ENCODE measurements at places on chromosomes 3 and 15. TPM values are rescaled to one million over a fixed set of nuclear protein-coding genes. Genes with fewer than 3 reads are reported as not detected.

The BOC gene
- 5.2 TPM for total RNA-seq

The GPR27 gene
- total RNA-seq, result 0.08 TPM

The EXD1 gene
- not detected for total RNA-seq

The FANCD2OS gene
- not detected for total RNA-seq

The CASR gene
- not detected for total RNA-seq

The IMPG2 gene
- 0.04 TPM for total RNA-seq

The CLDN16 gene
- not detected for total RNA-seq

The GOLGA8O gene
- 0.61 TPM for total RNA-seq

The FOXB1 gene
- not detected for total RNA-seq

The ITIH1 gene
- total RNA-seq, result not detected

The ILDR1 gene
- 0.55 TPM for total RNA-seq

The HYKK gene
- total RNA-seq, result 4.1 TPM

The BDH1 gene
- 17.8 TPM for total RNA-seq

The TXNRD3 gene
- total RNA-seq, result 8.8 TPM

The PRR20G gene
- total RNA-seq, result not detected

The ATR gene
- 19.1 TPM for total RNA-seq

The SLC12A1 gene
- not detected for total RNA-seq

The SHC4 gene
- 0.04 TPM for total RNA-seq

The ATP13A5 gene
- not detected for total RNA-seq

All from hair follicular keratinocyte (primary cell).